ENCODE measurements at places on chromosomes 12 and 14.

GRCh38 chr14:32361674-32362073, 32.6 kb downstream of the AKAP6 start:
- no peak for DNase-seq

DNA sequence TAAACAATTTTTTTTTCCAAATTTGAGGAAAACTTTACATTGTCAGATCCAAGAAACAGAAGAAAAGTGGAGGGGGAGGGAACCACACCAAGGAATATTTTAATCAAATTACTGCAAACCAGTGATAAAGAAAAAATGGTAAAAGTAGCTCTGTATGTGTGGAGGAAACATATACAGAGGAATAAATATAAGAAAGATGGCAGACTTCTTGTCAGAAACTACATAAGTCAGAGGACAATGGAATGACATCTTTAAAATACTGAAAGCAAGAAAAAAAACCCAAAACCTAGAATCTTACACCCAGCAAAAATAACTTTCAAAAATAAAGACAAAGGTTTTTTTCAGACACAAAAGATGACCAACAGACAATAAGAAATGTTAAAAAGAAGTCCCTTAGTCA, 10.2 kb upstream of the LLPH start:
- DNase-seq: no peak

DNA sequence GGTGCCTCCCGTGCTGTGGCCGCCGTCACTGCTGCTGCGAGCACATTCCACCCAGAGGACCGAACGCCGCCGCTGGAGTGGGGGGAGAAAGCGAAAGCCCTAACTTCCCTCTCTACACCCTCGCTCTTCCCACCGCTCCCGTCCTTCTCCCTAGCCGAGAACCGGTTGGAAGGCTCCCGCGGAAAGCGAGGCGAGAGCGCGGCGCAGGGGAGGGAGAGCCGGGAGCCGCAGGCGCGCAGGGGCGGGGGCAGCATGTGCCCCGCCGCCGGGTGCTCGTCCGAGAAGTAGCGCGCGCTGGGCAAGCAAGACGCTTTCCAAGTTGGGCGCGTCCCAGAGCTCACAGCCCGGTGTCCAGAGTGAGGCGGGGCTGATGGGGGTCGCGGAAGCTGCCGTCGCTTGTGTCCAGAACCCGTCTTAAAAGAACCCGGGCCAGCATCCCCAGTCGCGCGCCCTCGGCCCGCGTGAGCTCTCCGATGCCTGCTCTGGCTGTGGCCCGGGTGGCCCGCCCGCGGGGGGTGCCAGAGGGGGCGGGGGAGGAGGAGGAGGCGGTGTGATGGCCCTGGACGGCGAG, at the start of gene TRHDE:
TSS of gene TRHDE (plus strand) at position 280 of the 571 bp plus-strand sequence. CDS start at position 554, 274 bp downstream.
- no peak for DNase-seq

DNA sequence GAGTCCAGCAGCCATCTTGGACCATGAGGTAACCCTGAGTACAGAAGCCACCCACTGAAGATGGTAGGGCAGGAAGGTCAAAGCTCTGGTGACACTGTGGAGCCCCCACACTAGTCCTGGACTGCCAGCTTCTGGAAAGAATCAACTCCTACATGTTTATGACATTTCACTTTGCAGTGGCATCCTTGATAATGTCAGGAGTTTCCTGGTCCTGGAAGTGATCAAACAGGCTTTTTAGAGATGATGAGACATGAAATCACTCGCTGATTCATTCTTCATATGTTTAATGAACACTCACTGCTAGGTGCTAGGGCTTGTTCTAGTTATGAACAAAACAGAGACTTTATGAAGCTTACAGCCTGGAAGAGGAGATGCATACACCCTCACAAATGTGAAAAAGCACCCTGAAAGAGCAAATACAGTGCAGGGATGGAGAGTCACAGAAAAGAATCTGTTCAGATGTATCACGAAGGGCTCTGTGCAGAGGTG, 15.8 kb upstream of the HNF1A start:
- DNase-seq: no peak

- no peak for DNase-seq
Observed at GRCh38 chr14:104136472-104137296, 1.7 kb upstream of the KIF26A start.

- no peak for DNase-seq
Observed at GRCh38 chr14:42138406-42138805, 531.7 kb downstream of the LRFN5 start.

DNA sequence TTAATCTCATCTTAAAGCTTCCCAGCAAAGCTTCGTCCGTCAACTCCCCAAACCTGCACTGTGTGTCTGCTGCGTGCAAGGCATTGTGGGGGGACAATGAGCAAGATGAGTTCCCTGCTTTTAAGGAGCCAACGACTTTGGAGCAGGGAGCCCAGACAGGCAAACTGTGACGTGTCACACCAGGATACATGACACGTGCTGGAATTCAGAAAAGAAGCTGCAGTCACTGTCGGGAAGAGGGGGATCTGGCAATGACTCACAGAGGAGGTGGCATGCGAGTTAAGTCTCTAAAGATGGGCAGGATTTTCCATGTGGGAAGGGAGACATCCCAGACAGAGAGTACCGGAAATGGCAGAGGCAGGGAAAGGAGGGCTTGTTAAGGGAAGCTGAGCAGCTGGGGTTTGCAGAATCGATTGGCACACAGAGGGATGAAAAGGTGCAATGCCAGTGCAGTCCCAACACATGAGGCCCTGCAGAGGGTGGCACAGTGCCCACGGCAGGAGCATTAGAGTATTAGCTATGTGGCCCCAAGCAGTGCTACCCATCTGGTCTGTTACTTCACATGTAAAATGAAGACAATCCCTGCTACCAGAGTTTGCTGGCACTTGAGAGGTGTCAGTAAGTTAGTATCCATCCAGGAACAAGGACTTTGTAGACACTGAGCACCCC, 52.9 kb downstream of the SETD3 start:
- DNase-seq: no peak

GRCh38 chr12:32201976-32202375, 95.3 kb downstream of the BICD1 start:
- DNase-seq: no peak

- DNase-seq: no peak
Observed at GRCh38 chr14:98903371-98903770, 368.6 kb downstream of the BCL11B start.

DNA sequence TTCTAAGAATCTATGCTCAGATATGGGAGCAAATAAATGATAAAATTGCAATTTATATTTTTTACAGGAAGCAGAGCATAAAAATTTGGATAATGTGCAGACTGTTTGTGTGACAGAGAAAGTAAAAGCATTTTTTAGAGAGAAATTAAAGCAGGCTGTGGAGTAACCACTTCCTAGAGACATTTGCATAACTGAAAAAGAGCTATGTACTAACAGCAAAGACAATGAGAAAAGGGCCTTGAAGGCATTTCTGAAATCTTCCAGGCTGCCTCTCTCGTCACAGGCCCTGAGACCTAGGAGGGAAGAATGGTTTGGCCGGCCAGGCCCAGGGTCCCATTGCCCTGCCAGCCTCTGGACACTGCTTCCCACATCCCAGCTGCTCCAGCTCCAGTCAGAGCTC, 247.2 kb downstream of the ALX1 start:
- DNase-seq: no peak

- no peak for DNase-seq
Observed at GRCh38 chr12:131794573-131794972, 33.6 kb upstream of the MMP17 start.

- DNase-seq: no peak
Observed at GRCh38 chr14:102194856-102195255, 55.2 kb downstream of the WDR20 start.

DNA sequence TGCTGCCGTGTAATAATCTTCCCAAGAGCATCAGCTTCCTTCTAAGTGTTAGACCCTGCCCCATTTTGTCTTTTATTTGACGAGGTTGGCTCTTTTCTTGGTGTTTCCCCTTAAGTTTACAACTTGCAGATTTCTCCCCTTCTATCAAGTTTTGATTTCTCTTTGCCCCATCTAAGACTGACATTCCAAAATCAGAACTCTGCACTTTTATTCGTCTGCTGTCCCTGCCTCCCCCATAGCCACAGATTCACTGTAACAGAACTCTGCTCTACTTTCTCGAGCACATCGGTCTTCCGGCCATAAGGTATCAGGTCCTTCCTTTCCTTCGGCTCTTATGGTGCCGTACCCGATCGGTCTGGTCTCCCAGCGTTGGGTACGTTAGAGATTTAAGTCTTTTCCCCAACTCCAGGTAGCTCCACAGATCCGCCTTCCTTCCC, 563 bp downstream of the DCP1B start:
- DNase-seq: no peak

DNA sequence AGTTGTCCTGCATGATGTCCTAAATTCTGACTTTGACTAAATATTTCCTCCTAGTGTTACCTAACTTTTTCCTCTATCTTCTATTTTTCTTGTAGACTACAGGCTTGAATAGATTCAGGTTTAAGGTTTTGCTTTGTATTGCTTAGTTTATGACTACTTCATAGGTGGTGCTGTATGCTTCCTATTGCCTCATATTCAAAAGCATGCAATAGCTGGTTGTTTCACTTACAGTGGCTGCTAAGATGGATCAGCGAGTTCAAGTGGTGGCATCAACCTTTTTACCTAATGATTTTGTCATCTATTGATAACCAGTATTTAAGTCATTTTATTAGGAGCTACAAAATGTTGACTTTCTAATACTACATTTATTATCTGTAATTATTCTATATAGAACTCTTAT, 36.3 kb upstream of the BICD1 start:
- no peak for DNase-seq

- DNase-seq: no peak
Observed at GRCh38 chr12:8996682-8997405, 7.5 kb downstream of the KLRG1 start.

GRCh38 chr14:38038171-38038570, 169.5 kb upstream of the SSTR1 start:
- DNase-seq: no peak

DNA sequence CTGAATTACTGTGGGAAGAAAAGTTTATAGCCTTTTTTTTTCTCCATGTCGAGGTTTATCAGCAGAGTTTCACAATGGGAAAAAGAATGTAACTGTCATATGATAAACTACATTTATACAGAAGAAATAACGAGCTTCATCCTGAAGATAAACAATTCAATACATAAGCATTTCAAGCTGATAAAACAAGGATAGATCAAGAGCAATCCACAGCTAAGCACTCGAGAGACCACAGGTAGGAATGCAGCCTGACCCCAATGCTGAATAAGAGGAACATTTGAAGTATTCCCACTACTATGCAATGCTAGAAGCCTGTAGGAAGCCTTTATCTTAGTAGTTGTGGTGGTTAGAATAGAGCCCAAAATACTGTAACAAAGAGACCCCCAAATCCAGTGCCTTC, 32.6 kb upstream of the DAAM1 start:
- no peak for DNase-seq

DNA sequence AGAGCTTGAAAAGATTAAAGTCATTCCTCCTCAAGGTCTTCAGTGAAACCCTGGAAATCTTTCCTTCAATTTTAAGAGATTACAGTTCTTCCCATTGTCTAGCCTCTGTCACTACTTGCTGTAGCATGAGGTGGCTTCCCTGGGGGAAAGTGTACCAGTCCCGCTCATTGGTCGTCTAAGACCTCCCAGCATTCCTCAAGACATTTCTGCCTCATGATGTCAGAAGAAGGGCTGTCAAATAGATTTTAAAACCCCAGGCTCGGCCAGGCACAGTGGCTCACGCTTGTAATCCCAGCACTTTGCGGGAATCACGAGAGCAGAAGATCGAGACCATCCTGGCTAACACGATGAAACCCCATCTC, 46.7 kb downstream of the SMUG1 start:
- no peak for DNase-seq

DNA sequence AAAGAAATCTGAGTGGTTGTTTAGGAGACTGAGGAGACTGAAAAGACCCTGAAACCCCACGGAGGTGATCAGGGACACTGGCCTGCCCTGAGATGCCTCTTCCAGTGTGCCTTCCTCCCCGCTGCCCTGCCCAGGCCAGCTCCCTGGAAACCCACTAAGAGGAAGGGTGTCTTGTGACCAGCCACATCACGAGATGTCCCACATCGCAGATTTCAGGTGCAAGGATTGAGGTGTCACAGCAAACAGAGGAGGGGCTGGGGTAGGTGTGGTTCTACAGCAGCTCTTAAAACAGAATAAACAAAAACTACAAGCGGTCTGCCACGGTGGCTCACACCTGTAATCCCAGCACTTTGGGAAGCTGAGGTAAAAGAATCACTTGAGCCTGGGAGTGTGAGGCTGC, 184.3 kb upstream of the C14orf180 start:
- DNase-seq: no peak
